Naive B cell (primary cell): ENCODE measurements at places on chromosomes 6 and 20. TPM values are rescaled to one million over a fixed set of nuclear protein-coding genes. Genes with fewer than 3 reads are reported as not detected.

DEFB121 gene
- polyA plus RNA-seq, result not detected

- no peak for DNase-seq
Observed at GRCh38 chr6:125406741-125407140, 105.0 kb upstream of the HDDC2 start.

GRCh38 chr6:2203264-2203663, 42.1 kb downstream of the GMDS start:
- no peak for DNase-seq

DNA sequence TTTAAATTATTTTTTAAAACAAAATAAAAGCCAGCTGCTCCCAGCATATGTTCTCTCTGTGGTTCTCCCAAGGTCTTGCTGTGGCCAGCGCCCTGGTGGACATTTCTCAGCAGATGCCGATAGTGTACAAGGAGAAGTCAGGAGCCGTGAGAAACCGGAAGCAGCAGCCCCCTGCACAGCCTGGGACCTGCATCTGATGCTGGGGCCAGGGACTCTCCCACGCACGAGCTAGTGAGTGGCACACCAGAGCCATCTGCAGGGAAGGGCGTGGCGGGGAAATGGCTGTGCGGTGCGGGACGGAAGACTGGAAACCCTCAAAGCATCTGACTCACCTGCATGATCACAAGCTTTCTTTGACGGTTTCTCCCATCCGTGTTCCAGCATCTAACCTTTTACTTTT, 16.5 kb downstream of the GFRA4 start:
- no peak for DNase-seq

GRCh38 chr20:39021748-39022147, 59.6 kb downstream of the DHX35 start:
- DNase-seq, result no peak

GPLD1 gene
- polyA plus RNA-seq, result 2.3 TPM

- no peak for DNase-seq
Observed at GRCh38 chr6:163714179-163714578, 299.7 kb downstream of the QKI start.

MACROD2 gene
- 32.6 TPM for polyA plus RNA-seq

GDAP1L1 gene
- not detected for polyA plus RNA-seq

GOPC gene
- 10.4 TPM for polyA plus RNA-seq
